Left renal cortex interstitium (tissue), 4 donors: ENCODE measurements at places on chromosomes 13 and 19.

- DNase-seq: no peak
Observed at GRCh38 chr19:306151-306900, 15.1 kb upstream of the PLPP2 start.

DNA sequence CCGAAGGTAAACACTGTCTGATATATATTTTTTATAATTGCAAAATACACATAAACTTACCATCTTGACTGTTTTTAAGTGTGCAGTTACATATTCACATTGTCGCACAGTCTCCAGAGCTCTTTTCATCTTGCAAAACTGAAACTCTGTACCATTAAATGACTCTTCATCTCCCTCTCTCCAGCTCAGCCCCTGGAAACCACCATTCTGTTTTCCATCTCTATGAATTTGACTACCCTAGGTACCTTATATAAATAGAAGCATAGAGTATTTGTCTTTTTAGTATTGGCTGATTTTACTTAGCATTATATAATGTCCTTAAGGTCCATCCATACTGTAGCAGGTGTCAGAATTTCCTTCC, 45.8 kb downstream of the LRCH1 start:
- DNase-seq: no peak

- no peak for DNase-seq
Observed at GRCh38 chr19:12484011-12484370, 625 bp downstream of the ZNF709 start.

GRCh38 chr19:50728084-50728737, 5.0 kb downstream of the CLEC11A start:
- DNase-seq: no peak

GRCh38 chr19:49555600-49556411, 24.6 kb downstream of the NOSIP start:
- no peak for DNase-seq

- DNase-seq: no peak
Observed at GRCh38 chr13:104614361-104615145, 1548.3 kb upstream of the SLC10A2 start.

- no peak for DNase-seq
Observed at GRCh38 chr19:43720936-43721335, 5.1 kb downstream of the IRGC start.

DNA sequence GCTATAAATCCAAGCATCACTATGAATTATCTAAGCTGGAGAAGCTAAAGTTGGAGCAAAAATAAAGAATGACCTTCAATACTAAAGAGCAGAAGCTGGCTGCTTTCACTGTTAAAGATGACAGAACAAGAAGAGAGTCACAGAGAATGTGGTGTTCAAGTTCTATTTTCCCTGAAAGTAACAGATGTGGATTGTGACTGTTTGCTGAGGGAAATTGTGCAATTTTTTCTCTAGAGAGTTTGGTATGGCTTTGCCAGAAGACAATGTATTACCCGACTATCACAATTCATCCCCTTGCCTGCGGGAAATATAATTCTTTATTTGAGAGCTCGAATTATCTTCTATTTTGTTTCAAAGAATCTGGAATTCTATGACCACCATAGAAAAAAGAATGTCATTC, 83.1 kb downstream of the TNFSF13B start:
- no peak for DNase-seq

DNA sequence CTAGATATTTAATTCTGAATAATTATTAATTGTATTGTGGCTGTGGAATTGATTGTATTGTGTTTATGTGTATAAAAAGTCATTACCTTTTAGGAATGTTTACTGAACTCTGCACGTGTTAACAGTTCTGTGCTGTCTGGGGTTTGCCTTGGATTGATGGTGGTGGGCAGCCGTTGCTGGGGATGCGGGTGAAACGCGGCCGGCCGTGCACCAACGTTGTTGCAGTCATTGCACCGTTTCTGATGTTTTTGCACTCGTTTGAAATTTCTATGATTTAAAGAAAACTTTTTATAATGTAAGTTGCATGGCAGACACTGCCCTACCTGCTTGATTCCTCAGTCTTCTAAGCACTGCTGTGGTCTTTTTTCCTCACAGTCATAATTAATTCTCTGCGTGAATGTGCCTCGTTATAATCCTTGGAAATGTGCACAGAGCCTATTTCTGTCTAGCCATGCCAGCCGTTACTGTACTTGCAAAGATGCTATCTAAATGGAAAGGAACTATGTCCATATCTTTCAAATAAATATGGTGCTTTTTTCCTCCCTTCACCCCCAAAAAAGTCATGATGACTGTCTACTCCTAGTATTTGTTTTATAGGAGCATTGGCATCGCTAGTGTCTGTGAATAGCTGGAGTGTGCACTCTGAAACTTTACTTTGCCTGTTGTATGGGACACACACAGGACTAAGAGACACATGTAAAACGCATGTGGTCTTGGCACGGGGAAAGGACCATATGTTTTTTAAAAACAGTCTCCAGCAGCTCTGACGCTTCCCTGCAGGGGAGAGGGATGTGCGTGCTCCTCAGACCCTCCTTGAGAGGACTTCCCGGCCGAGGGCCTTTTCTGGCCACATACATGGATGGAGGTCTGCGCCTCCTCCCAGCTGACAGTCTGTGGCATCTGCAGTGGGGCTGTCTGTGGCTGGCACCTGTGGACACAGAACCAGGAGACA, 40.7 kb upstream of the MCF2L start:
- DNase-seq: no peak

DNA sequence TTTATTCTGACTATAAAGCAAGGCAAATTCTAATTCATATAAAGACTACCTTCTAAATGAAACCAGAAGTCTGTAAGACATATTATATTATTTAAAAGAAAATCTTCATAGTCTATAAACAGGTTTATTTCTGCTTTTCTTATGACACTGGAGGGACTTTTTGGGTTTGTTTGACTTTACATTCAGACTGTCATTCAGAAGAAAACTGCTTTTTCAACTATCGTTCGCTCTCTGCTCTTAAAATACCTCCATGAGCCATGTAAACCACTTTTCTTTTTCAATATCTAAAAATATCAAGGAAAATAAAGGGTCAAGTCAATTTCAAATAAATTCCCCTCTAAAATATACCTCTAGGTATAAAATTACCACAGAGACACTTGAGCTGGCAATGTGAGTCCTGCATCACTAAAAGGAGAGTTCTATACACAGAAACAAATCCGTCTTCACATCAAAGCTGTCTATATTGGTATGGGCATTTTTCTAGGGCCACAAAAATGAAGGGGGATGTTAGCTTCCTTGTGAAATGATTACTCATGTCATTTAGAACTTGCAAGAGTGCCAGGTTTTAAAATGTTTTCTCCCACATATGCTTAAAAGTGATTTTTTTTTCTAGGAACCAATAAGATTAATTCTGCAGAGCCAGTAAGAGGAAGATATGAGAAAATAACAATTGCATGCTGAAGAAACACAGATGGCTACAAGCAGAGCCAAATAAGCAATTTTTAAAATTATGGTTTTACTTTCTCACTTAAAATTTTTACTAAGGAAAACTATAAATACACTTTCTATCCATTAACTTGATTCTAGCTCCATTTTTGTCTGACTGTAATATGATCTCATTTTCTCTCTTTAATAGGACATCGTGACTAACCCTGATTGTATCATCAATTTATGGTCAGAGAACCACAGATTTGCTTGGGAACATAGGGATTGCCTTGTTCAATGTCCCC, 181.8 kb downstream of the TBC1D4 start:
- no peak for DNase-seq

GRCh38 chr19:31364963-31365362, 15.7 kb upstream of the TSHZ3 start:
- no peak for DNase-seq

DNA sequence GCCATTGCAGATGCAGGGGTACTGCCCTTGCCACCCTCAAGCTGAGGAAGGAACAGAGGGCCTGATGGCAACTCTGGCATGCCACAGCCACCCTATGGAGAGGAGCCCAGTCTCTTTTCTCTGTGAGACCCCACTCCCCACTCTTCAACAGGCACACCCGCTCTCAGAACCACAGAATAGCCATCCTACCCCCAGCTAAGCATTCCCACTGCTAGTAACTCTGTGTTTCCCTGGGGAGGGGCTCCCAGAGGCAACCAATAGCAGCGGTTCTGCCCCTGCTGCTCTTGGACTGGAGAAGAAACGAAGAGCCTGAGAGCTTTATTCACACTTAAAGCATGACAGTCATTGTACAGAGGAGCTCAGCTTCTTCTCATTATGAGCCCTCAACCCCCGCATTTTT, 49.3 kb downstream of the UBL3 start:
- DNase-seq: no peak

- DNase-seq: no peak
Observed at GRCh38 chr13:80633251-80633650, 292.3 kb upstream of the SPRY2 start.

- DNase-seq: no peak
Observed at GRCh38 chr13:26688286-26688685, 72.3 kb downstream of the GPR12 start.

GRCh38 chr13:57629821-57630235, 1.7 kb upstream of the PCDH17 start:
- no peak for DNase-seq

- no peak for DNase-seq
Observed at GRCh38 chr19:54804101-54804500, 691 bp downstream of the KIR2DL4 start.

DNA sequence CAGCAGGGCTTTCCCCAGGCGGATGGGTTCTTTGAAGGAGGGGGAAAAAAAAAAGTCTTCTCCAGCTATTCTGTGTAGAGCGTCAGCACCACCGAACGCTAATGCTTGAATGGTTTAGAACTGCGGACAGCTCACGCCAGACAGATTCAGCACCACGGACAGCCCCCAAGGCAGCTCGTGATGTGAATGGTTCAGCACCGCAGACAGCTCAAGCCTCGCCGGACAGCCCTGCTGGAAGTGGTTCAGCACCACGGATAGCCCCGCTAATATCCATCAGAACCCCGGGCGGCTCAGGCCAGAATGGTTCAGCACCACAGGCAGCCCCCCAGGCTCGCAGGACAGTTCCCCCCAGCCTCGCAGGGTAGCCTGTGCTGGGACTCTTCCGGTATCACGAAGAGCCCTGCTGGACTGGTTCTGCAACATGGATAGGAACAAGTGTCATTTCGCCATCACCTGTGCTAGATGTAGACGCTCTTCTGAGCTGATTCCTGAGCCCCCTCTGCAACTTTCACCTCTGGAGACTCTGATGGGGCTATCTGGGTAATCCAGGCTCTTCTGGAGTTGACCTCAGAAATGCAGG, 4.9 kb upstream of the SMIM17 start:
- DNase-seq: peak; percentile 70

GRCh38 chr13:88908961-88909441, 1237.8 kb downstream of the SLITRK5 start:
- DNase-seq: no peak

- no peak for DNase-seq
Observed at GRCh38 chr13:102617697-102618350, 21.0 kb downstream of the TPP2 start.

DNA sequence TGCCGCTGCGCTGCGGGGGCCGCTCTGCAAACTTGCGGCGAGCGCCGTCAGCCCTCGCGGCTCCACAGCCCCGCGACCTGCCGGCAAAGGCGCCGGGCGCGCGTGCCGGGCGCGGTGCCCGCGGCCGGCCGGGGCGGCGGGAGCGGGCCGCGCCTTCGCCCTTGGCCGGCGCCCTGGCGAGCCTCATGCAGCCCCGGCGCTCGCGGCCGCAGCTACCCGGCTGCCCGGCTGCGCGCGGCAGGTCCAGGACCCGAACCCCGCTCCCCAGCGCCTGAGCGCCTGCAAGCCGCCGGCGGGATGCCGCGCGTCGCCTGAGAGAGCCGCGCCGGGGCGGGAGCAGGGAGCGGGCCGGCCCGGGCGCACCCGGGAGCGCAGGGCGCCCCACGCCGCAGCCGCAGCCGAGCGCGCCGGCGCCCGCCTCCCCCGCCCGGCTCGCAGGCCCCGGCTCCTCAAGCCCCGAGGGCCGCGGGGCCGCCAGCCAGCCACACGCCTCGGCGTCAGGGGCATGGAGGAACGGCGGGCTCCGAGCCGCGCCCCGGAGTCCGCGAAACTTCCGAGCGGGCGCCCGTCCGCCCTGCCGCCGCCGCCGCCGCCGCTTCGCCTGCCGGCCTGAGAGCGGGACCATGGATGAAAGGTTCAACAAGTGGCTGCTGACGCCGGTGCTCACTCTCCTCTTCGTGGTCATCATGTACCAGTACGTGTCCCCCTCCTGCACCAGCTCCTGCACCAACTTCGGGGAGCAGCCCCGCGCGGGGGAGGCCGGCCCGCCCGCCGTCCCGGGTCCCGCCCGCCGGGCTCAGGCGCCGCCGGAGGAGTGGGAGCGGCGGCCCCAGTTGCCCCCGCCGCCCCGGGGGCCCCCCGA, 564 bp downstream of the HS6ST3 start:
- DNase-seq: no peak

DNA sequence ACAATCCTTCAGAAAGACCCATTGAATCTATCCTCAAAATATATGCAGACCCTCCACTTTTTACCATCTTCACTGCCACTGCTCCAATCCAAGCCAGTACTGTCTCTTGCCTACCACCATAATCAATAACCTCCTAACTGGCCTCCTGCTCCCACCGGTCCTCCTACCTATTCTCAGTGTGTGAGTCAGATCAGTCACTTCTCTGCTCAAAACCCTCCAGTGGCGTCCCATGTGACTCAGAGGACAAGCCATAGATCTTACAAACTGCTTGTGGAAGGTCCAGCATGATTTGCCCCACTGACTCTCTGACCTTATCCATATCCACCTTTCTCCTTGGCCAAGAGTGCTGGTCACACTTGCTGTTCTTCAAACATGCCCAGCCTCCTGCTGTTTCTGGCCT, 23.4 kb upstream of the MBNL2 start:
- no peak for DNase-seq

DNA sequence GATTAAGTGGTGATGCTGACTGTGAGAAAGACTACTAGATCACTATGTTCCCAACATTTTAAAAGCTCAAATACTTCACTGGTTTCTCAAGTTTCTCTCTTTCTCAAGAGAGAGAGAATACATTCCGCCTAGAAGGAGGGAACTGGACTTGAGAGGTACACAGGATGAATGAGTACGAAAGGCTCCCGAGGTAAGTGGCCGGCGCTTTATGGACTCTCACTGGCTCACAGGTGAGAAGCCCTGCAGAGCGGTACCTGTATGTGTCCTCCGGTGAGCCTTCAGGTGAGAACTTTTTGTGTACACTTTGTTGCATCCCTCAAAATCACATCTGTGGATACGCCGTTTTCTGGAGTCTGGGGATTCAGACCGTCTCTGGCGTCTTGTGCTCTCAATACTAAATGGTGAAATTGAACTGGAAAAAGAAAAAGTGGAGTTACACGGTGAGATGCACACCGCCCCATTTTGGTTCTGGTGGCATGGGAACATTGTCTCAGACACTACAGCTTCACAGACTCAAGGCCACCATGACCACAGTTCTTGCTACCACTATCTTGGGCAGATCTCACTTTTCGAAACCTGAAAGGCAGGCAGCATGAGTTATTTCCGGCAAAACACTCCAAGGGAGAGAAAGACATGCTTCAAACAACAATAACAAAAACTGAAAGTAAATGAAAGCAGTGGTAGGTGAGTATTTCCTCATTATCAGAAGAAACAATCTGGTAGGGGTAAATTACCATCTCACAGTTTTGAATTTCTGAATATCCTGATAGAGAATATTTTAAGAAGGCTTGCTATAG, 418.9 kb downstream of the KLF12 start:
- no peak for DNase-seq
